ENCODE measurements at places on chromosomes 12 and 14.

GRCh38 chr12:12744546-12745305 is 27.6 kb downstream of the CDKN1B start:
- DNase-seq, result no peak

GRCh38 chr12:116429826-116430360 is 129.3 kb upstream of the MAP1LC3B2 start:
- no peak for DNase-seq

DNA sequence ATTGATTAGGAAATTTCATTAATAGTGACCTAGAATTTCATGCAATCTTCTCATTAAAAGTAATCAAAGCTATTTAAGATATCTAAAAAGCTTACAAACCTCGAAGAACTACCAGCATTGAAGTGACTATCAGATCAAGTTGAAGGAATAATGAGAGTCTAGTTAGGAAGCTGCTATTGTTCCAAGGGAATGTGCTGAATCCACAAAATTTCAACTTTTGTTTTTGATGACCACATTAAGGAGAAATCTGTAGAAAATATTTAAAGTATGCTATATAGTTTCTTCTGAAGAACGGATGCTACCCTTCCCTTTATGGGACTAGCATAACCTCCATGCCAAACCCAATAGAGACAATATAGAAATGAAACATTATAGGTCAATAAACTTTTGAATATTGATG is 2.5 kb upstream of the CTSG start:
- no peak for DNase-seq

DNA sequence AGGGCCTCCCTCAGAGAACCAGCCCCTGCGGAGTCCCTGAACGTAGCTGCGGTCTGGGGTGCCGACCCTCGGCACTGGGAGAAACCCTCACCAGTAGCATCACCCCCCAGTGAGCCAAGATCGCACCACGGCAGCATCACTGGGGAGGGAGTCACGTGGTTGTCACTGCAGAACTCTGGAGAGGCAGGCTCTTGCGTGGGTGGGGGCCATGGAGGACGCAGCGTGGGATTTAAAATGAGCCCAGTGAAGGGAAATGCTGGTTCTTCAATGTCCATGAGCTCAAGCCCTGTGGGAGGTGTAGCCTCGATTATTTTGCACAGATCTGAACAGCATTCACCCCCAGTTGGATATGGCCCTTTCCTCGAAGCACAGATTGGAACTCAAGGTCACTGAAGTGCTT is 3.9 kb upstream of the GALNT9 start:
- no peak for DNase-seq

DNA sequence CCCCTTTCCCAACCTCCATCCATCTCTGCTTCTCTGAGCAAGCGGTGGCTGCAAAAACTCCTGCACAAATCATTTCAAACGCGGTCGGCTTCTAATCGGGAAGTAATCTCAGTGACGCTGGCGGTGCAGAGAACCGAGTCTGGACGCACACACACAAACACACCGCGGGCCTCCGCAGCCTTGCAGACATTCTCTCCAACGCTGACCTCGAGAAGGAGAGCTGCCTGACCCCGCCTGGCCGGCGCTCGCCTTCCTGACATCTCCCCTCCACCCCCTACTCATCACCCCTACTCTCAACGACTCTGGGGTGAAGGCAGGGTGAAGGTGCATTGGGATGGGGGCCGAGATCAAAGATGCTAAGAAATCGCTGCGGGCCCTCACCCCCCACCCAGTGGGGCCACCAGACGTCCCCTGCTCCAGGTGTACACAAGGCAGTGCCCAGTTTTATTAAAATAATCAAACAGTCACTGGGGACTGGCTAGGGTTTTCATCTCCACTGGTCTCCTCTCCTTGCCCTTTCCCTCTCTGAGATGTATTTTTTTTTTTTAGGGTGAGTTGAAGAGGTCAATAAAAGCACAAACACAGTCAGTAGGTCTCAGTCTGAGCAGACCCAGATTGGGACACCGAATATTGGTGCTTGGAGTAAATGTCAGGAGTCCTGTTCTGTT is 506 bp upstream of the TBX5 start:
- no peak for DNase-seq

DNA sequence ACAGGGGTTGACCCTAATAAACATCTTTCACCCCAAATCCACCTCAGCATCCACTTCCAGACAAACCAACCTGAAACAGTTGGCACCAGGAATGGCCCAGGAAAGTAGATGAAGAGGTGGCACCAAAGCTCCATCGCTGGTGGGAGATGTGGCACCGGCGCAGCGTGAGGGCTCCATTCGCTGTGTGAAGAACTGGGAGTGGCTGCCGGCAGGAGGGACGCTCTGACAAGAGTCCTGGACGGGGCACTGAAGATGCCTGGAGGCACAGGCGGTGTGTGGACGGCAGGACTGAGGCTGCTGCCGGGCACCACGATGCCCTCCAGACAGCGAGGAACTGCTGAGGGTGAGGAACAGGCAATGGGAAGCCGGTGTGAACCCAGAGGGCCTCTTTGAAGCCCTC is 29.3 kb downstream of the DIO3 start:
- no peak for DNase-seq

GRCh38 chr14:68137704-68138619 is 318.4 kb downstream of the RAD51B start:
- DNase-seq, result peak; percentile 97

DNA sequence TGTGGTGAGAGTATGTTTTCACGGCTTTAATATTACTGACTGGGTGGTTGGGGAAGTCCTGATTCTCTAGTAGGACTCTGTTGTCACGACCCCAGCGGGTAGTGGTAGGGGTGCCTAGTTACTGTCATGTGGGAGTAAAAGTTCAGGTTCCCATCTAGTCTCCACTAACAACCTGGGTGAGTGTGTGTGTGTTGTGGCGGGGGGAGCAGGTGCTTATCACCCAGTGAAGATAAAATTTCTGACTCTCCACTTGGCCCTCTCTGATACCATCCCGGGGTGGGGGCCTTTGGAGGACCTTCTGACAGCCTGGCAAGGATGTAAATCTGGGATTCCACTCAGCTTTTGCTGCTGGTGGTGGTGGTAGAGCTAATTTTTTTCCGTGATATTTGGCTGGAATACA is 35.4 kb upstream of the GUCY2C start:
- DNase-seq, result no peak

- DNase-seq, result no peak
Measured at GRCh38 chr14:71212683-71213107, 305.4 kb downstream of the PCNX1 start.

GRCh38 chr12:6468283-6468575 is 2.2 kb downstream of the VAMP1 start:
- DNase-seq, result no peak

DNA sequence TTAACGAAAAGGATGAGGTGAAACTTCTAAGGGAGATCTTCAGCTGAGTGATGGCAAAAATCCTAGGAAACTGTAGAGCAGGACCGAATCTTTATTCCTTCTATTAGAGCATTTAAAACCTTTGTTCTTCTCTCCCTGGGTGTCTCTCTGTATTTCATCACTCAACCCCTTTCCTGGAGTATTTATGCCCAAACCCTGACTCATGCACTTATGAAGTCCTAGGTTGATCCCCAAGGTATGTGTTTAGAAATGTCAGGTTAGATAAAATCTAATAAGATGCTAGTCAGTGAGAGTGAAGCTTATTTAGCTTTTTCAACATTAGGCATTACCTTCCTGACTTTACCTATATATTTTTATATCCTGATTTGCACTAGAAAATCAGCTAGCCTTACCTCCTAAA is 239.8 kb upstream of the NPAS3 start:
- no peak for DNase-seq

DNA sequence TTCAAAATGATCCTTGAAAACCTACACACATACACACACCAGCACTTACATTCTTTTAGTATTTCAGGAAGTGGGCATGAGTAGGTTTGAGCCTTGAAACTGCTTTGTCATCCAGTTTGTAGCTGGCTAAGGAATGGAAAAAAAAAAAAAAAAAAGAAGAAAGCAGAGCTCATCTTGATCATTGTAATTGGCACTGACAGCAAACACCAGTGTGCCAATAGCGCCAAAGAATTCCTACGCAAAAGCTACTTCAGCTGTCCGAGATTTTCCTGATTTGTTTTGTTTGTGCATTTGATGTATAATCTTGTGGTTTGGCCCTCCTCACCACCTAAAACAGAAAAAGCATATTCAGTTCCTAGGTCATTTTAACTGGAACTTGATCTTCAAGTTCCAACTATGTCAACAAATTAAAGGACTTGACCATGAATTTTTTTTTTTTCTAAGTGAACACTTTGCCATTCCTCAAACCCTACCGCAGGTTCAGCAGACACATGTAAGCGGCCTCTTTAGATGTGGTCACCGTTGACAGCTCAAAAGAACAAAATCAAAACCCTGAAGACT is 57.3 kb downstream of the FLRT2 start:
- peak; percentile 97 for DNase-seq

GRCh38 chr14:101315802-101316296 is 245.4 kb upstream of the DIO3 start:
- DNase-seq, result no peak

DNA sequence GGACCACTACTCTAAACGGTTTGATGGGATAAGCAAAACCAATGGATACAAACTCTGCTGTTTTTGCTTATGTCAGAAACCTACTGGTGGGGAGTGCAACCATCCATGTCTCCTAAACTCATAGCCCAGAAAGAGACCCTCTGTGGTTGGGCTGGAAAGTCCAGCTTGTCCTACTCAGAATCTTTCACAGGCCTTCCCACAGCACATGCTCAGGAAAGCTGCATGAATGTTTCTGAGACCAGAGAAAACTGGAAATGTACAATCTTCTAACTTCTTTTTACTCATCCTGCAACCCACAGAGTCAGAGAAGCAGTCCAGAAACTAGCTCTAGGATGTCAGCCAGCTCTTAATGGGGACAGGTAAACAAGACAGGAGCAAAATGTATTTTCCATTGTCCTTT is 73.3 kb downstream of the ANO2 start:
- DNase-seq, result no peak

- DNase-seq, result no peak
Measured at GRCh38 chr12:58000499-58000898, 59.1 kb downstream of the ATP23 start.

- no peak for DNase-seq
Measured at GRCh38 chr12:27366621-27367020, 34.0 kb downstream of the BMAL2 start.

- no peak for DNase-seq
Measured at GRCh38 chr12:94500831-94501567, 41.3 kb upstream of the CEP83 start.

DNA sequence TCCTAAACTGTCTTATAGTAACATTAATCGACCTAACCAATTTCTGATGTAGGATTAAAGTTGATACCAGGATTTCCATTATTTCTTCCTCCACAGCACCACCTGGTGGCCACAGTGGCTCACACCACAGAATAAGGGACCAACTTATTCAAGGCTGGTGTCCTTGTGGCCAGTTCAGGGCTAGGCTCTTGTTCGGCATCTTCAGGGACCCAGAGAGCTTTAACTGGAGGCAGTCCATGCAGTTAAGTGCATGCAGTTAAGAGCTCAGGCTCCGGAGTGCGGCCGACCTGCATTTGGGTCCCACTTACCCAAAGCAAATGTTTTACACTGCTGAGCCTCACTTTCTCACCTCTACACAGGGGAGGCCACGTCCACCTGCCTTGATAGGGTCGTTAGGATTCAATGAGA is 42.0 kb upstream of the GPR68 start:
- peak; percentile 53 for DNase-seq

DNA sequence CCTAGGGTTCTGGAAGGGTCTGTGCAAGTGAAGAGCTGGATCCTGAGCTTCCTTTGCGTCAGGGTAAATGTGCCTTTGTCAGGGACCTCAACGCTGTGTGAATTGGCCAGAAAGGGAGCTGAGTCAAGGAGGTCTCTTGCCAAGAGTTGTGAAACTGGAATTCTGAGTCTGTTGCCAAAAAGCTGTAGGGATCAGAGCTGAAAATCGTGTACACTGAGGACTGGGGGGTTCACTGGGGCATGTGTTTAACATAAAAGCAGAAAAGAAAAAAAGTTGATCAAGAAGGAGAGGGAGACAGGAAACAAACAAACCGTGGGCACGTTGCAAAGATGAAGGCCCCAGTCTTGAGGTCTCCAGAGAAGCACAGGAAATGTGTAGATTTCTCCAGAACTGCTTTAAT is 1081.5 kb downstream of the VRK1 start:
- DNase-seq, result no peak

GRCh38 chr14:59482541-59483331 is 1.5 kb downstream of the L3HYPDH start:
- DNase-seq, result peak; percentile 88

DNA sequence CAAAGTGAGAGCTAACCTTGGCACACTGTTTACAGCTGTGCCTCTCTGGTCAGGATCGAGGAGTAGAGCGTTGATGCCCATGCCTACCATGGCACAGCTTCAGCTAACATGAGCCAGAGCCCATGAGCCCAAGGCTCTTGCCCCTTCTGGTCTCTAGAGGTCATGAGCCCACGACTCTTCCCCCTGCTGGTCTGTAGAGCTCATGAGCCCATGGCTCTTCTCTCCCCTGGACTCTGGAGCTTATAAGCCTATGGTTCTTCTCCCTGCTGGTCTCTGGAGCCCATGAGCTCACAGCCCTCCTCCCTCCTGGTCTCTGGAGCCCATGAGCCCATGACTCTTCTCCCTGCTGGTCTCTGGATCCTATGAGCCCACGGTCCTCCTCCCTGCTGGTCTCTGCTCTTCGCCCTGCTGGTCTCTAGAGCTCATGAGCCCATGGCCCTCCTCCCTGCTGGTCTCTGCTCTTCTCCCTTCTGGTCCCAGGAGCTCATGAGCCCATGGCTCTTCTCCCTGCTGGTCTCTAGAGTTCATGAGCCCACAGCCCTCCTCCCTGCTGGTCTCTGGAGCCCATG is 16.6 kb upstream of the CLMN start:
- no peak for DNase-seq

DNA sequence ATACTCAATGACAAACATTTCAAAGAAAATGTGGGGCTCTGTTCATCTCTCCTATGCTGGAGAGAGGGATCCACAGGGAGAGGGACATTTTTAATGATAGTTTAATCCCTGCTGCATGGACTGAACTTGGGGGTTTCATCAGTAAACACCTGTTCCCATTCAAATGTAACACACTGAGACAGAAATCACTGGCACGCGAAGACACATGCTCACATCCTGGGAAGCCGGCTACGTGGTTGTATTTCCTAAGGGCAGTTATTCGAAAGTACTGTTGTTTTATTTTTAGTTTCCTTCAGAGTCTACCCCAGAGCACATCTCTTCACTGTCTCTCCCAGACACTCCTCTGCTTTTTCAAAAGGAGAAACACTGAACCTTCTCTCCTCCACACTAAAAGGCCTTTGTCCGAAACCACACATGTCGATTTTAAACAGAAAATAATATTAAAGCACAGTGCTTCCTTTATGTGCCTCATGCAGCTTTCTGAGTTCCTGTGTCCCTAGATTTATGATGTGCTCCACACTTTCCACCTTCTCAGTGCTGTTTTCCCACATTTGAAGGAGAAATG is 52.8 kb downstream of the PTHLH start:
- no peak for DNase-seq
